Stimulated activated CD8-positive, alpha-beta memory T cell treated with anti-CD3 and anti-CD28 coated beads, Interleukin-15, amount 100 ng/mL, for 4 hours (primary cell): ENCODE measurements at places on chromosomes 7 and 10.

DNA sequence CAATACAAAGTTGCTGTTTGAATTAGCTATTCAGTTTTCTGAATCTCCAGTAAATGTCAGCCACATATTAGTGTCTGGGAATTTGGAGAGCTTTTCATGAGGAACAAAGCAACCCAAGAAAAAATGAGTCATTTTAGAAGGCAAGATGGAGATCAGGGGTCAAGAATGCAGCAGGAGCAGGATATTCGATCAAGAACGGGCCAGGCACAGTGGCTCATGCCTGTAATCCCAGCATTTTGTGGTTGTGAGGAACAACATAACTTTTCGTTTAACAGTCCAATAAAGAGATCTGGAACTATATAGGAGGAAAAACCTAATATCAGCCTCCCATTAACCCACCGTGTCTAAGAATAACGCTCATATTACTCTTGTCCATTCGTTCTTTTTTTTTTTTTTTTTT lies 600.5 kb downstream of the MAGI2 start:
- DNase-seq: no peak

DNA sequence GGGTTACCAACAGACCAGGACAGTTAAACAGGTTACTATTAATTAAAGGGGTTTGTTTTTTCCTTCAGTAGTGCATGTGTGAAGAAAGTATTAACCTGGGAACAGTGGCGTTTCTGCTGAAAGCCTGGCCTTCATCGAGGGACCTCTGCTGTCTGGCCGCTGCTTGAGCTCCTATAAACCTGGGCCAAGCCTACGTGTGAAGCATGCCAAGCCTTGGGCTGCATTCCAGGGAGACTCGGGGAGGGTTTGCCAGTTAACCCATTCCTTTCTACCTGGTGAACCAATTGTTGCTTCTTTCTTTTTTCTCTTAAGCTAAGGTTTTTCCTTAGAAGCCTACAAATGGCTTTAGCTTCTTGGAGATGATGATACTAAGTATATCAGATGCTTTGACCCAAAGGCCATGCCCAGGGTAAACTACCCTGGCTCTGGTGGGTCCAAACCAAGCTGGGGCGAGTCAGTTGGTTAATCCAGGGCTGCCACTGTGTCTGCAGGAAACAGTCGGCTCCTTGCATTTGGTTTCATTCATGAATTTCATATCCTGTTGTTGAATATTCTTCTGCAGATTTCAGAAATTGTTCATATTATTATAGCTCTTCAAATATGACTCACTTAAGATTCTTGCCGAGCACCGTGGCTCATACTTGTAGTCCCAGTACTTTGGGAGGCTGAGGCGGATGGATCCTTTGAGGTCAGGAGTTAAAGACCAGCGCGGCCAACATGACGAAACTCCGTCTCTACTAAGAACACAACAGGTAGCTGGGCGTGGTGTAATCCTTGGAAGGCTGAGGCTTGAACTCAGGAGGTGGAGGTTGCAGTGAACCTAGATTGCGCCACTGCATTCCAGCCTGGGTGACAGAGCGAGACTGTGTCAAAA lies 23.8 kb downstream of the PFKP start:
- no peak for DNase-seq

DNA sequence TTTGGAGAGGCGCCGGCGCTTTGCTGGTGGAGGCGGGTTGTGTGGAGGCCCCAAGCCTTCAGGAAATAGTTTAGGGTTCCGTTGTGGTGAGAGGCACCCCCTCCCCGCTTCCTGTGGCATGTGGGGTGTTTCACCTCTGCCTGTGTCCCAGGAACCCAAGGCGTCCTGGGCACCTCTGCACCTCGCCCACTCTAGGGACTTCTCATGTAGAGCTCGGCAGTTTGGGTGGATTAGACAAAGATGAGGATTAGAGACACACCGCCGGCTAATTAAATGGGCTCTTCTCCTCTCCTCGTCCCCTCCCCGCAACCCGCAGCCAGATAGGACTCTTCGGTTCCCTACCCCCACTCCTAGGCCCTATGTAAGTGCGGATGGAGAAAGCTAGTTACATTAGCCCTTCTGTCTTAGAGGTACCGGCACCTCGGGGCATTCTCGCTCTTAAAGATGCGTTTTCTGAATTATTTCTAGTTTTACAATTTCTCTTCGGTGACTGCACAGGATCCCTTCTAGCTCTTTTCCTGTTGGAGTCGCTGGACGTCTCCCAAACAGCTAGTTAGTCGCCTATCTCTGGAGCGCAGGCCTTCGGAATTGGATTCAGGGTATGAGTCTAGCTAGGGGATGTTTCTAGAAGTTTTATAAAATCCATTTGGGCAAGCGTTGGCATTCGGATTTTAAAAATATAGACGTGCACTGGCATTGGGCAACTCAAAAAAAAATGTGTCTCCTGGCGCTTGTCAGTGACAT lies 7.8 kb downstream of the PTF1A start:
- no peak for DNase-seq

- DNase-seq: no peak
Measured at GRCh38 chr7:32958046-32959025, 1.1 kb downstream of the FKBP9 start.
